ENCODE measurements at places on chromosomes 12 and 14.

DNA sequence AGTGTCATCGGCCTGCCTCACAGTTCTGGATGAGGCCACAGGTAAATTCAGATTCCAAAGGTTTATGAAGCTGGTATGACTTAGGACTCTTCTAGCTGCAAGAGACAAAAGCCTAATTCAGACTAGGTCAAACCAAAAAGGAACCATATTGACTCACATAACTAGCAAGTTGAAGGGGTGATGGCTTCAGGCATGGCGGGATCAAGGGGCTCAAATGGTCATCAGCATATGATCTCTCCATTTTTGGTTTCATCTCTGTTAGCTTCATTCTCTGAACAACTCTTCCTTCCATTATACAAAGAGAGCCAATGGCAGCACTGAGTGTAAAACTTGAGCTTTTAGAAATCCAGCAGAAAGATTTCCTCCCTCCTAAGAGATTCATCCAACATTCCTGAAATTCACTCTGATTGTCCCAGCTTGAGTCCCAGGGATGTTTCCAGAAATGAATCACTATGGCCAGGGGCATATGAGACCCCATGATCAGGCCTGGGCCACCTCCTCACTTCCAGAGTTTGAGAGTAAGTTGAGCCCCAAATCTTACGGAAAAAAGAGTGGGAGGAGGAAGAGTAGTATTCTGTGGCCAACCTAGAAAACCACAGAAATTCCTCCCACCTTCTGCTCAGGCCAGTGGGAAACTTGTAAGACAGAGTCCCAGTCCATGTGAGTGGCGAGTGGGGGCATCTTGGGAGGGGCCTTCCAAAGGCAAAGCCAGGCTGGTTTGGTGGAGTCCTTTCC, 2.0 kb upstream of the MAP1LC3B2 start:
- no peak for DNase-seq

- DNase-seq = no peak
These were observed 142.7 kb downstream of the TTLL5 start for GRCh38 chr14:75803765-75804164.

DNA sequence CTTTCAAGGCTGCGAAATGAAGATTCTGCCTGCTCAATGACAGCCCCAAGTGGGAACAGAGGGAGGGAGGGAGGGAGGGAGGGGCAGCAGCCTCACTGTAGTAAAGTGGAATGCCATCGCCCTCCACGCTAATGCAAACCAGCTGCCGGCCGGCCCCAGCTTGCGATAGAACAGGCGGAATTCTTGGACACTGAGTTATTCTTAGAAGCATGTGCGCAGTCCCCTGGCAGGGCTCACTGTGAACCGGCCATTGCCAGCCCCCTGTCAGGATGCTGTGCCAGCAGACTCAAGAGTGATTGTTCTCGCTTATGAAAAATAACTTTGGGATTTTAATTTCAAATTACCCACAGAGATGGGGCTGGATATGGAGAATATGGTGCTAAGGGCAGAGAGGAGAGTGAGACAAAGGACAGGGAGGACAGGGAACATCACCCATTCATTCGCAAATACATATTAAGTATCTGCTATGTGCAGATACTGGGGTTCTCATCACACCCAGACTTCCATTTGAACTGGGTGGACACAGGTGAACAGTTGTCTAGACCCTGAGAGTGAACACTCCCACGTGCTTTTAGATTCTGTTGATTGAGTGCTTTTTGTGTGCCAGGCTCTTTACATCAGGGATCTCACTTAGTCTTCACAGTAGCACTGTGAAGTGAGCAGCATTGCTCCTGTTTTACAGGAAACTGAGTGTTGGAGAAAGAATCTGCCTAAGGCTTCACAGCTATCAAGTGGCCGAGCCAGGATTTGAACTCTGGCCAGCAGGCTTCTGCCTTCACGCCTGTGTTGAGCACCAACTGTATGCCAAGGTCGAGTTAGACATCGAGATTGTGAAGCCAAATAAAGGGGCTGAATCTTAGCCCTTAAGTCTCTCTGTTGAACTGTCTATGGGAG, 192.9 kb downstream of the C12orf75 start:
- DNase-seq = no peak

GRCh38 chr14:102206918-102207317, 67.2 kb downstream of the WDR20 start:
- DNase-seq = no peak

DNA sequence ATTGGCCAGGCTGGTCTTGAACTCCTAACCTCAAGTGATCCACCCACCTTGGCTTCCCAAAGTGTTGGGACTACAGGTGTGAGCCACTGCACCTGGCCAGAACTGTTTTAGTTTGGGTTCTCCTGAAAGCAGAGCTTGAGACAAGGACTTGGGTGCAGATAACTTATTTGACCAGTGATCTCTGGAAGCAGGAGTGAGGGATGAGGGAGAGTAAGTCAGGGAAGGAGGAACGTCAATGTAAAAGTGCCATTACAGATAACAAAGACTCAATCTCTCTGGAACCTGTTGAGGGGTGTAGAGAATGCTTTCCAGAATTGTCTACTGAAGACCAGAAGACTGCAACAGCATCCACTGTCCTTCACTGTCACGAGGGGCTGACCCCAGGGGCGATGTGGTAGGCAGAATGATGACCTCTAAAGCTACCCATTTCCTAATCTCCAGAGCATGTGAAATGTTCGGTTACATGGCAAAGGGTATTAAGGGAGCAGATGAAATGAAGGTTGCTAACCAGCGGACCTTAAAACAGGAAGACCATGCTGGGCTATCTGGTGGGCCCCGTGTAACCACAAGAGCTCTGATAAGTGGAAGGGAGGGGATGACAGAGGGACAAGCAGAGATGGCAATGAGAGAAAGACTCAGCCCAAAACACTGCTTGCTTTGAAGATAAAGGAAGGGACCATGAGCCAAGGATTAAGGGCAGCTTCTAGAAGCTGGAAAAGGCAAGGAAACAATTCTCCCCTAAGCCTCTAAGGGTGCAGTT, 207.8 kb downstream of the RBM19 start:
- DNase-seq = no peak

DNA sequence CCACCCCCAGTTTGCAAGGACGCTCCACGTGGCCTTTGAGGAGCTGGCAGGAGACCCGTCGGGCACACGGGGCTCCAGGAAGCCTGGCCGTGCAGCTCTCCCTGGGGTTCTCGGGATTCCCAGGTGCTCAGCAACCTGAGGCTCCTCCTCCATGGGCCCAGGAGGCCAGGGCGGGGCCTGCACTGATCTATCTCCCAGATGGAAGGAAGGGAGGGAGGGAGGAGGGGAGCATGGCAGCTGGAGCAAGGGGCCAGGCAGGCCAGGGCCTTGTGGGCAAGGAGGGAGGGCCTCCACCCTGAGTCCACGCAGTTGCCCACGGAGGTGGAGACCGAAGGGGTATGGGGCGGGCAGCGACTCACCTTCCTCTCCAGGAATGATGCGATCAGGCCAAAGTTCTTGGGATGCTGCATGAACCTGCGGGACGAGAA, 127.3 kb downstream of the RFLNA start:
- no peak for DNase-seq

DNA sequence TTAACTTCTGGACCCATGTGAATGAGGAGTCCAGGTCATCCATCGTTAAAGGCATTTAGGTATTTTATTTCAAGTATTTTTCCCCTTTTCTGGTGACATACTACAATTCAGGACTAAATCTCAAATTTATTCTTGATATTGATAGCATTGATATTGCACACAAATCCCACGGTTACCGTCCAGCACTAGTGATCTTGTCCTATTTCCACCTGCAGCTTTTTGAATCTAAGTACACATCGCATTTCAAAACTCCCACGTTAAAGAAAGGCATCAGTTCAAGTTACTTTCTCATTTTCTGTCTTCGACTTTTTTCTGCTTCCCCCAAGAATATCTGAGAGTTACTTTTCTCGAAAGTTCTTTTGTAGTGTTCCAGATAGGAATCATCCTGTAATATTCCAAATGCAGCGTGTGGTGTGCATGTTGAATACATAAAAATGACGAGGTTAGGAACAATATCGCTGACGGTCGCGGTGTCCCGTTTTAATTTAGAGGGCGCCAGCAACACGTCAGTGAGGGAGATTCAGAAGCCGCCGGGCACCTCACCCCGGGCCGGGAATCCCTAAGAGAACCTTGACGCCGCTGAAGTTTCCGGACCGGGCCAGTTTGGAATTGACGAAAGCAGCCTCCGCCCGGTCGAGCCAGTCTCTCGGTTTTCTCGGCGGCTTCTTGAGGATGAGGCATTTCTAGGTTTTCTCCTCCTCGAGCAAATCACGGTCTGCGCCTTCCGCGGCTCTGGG, 569 bp upstream of the RGS6 start:
- no peak for DNase-seq

- no peak for DNase-seq
These were observed 142.3 kb downstream of the ADGRD1 start for GRCh38 chr12:131095826-131096680.

DNA sequence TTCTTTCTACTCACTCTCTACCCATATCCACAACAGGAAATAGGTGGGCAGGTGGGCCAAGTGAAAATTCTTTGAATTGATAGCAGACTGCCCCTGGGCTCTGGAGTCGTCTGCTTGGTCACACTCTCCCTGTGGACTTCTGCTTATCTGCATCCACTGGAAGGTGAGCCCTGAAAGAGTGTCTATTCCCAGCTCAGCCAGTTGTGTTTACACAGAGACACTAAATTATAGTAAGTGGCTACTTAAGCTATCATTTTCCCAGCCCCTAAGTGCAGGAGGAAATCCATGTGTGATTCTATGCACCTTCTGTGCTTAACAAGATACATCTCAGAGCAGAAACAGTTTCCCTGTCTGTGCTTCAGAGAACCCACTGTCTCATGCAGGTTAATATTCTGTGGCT, 338.4 kb downstream of the FUT8 start:
- DNase-seq = no peak

DNA sequence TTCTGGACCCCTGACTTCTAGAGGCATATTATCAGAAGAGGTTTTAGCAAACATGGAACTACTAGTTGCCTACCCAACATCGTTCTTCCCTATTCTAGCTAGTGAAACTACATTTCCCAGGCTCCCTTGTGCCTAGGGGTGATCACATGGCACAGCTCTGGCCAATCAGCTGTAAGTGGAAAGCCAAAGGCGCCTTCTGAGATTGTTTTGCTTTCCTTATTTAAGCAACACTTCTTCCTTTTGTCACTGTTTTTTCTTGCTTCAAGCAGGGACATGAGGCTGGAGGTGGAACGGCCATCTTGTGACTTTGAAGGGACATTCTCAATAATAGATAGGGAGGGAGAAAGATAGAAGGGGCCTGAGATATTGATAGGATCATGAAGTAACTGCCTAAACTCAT, 136.7 kb downstream of the ZNF664 start:
- DNase-seq = no peak

DNA sequence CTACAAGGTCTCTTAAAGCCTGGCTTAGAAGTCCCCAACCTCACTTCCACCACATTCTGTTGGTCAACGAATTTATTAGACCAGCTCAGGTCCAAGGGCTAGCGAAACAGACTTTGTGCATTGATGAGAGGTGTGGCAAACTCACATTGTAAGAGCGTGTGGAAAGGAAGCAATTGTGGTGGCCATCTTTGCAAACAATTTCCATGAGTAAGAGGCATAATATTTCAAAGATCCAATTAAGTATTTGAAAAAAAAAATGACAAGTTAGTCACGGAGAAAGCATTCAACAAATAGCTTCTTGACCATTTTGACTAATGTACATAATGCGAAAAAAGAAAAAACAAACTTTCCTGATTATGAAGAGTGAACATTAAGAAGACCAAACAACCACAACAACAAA, 7.4 kb downstream of the NR1H4 start:
- no peak for DNase-seq

- DNase-seq = no peak
These were observed 48.9 kb upstream of the EML1 start for GRCh38 chr14:99744199-99744872.

- no peak for DNase-seq
These were observed 47.4 kb downstream of the CALM1 start for GRCh38 chr14:90444077-90444696.

GRCh38 chr14:56751471-56751870, 58.8 kb downstream of the OTX2 start:
- no peak for DNase-seq

- DNase-seq = no peak
These were observed 410.6 kb downstream of the MDGA2 start for GRCh38 chr14:47264842-47265241.

GRCh38 chr14:25537846-25538455, 488.0 kb upstream of the STXBP6 start:
- DNase-seq = no peak

- no peak for DNase-seq
These were observed 199.8 kb upstream of the PDZRN4 start for GRCh38 chr12:40988355-40988754.

- DNase-seq = no peak
These were observed 356.4 kb upstream of the PRICKLE1 start for GRCh38 chr12:42945927-42946326.

DNA sequence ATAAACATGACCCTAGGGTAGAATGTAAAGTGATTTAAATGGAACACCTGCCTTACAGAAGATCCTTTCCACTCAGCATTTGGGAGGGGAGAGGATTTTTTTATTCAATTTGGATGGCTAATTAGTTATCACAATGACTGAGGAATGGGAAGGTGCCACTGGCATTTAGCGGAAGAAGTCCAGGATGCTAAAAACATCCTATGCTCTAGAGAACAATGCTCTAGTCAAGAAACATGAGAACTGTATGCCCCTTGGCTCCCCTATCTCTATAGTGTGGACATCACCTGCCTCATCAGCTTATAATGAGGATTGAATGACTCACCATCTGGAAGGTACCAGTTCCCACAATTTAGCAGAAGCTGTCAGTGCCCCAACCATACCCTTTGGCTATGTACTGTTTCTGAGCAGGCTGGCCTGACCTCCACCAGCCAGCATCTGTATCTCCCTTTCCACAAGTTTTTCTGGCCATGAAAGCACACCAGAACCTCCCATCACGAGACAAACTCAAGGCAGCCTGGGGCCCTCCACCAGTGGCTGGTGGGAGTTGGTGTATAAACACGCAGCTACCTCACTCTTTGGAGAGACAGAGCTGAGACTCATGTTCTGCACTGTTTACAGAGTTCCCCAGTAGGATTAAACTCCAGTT, 109.7 kb upstream of the VASH1 start:
- DNase-seq = no peak

DNA sequence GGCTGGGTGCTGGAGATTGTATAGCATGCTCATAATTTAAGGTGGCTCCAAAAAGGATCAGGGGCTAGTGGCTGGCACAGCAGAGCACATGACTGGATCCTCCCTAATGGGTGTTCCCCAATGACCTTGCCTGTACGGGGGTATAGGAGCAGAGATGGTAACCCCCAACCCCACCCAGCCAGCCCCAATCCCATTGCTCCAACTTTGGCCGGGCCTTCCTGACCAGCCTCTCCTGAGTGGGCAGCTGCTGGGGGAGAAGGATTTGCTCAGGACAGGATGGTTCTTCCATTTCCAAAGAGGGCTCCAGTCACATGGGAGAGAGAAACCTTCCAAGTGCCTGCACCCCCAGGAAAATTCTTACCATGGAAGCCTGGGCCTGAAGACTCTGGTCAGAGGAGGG, 15.3 kb upstream of the NR4A1 start:
- no peak for DNase-seq

- DNase-seq = no peak
These were observed 35.2 kb upstream of the DLK1 start for GRCh38 chr14:100691395-100692056.

DNA sequence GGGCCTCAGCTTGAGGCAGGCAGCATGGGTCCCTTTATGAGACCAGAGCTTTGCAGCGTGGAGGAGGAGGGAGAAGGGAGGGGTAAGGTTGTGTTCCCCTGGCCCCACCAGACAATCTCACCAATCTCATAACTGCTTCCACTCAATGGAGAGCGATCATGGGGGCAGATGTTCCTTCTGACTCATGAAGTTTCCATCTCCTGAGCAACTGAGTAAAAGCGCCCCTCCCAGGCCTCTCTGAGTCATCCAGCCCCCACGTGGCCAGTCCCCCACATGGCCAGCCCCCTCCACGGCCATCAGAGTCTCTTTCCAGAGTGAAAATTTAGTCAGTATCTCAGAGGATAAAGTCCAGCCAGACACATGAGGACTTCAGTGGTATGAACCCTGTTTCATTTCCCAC, 39.2 kb upstream of the PLXNC1 start:
- DNase-seq = peak; percentile 63

Data from stimulated activated CD4-positive, alpha-beta T cell treated with anti-CD3 and anti-CD28 coated beads, TNF-alpha, amount 100 ng/mL, for 24 hours (primary cell).